ENCODE measurements at places on chromosomes 7 and 10. TPM values are rescaled to one million over a fixed set of nuclear protein-coding genes. Genes with fewer than 3 reads are reported as not detected.
A peak's percentile ranks its signal among the peaks of the same experiment; 100 is the strongest.

SLC16A9 gene
- 0.12 TPM for total RNA-seq

VSTM4 gene
- total RNA-seq = 0.15 TPM

DNA sequence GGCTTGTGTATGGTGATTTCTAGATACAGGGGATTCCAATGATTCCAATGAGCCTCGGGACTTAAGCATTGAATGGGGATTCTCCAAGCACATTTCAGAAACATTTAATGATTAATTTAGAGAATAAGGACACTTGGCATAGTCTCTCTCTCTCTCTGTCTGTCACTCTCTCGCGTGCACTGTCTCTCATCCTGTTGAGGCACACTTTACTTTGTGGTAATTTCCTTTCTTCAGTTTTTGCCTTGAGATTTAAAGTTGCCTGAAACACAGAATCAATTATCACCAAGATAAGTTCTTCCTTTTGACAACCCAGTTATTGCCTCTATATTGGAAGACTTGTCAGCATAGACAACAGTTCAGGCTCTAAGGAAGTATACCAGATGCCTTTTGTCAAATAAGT is 131.6 kb downstream of the ARID5B start:
- H3K27ac ChIP-seq = peak overlapping the region; percentile 21
- DNase-seq = no peak
- H3K4me1 ChIP-seq = peaks cover 84% of the 10 kb centered on the region
- H3K27me3 ChIP-seq = no peaks in the 10 kb centered on the region
- peaks cover 48% of the 10 kb centered on the region for H3K36me3 ChIP-seq
- H3K4me3 ChIP-seq = no peak overlapping the region

SPDYE2 gene
- 0.15 TPM for total RNA-seq

HMX2 gene
- not detected for total RNA-seq

- no peak overlapping the region for H3K27ac ChIP-seq
- no peak for DNase-seq
- H3K4me1 ChIP-seq = no peaks in the 10 kb centered on the region
Measured at GRCh38 chr7:137682596-137682995, 164.2 kb downstream of the DGKI start.

DNA sequence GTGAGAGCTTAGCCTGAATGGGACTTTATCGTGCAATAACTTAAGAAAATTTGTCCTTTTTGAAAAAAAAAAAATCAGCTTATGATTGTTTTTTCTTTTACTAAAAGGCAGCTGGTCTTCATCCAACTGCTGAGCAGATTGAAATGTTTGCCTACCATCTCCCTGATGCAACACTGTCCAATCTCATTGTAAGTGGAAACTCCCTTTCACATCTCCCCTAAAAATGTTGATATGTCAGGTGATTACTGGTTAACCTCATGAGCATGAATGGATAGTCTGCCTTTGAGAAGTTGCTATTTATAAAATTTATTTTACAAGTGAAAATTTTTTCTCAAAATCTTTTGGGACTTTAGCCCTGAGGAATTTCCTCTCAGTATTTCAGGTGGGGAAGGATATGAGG is 17.8 kb upstream of the HKDC1 start:
- peaks cover 48% of the 10 kb centered on the region for H3K36me3 ChIP-seq
- H3K27ac ChIP-seq = peak overlapping the region; percentile 80
- no peak for DNase-seq
- no peaks in the 10 kb centered on the region for H3K27me3 ChIP-seq
- H3K4me1 ChIP-seq = peaks cover 51% of the 10 kb centered on the region

MGMT gene
- 19.3 TPM for total RNA-seq

DNA sequence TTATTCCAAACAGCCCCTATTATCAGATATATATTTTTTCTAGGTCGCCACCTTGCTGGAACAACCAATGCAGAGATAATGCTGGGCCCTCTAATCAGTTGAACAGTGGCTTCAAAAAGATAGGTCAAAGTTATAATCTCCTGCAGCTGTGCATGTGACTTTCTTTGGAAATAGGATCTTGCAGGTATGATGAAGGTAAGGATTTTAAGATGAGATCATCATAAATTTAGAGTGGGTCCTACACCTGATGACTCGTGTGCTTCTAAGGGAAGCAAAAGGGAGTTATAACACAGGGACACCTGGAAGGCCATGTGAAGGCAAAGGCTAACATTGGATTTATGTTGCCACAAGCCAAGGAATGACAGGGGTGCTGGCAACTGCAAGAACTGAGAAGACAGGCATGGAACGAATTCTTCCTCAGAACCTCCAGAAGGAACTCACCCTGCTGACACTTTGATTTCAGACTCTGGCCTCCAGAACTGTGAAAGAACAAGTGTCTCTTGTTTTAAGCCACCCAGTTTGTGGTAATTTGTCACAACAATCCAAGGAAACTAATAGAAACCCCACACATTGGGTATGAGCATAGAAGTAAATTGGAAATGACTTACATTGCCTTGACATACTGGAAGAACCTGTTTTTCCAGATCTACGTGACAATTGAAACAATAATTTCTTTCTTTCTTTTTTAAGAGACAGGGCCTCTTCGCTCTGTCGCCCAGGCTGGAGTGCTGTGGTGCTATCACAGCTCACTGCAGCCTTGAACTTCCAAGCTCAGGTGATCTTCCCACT is 34.4 kb downstream of the CCDC71L start:
- no peak for DNase-seq
- H3K4me1 ChIP-seq = peaks cover 4% of the 10 kb centered on the region
- H3K27me3 ChIP-seq = no peaks in the 10 kb centered on the region
- no peak overlapping the region for H3K27ac ChIP-seq
- H3K36me3 ChIP-seq = no peaks in the 10 kb centered on the region
- no peak overlapping the region for H3K4me3 ChIP-seq

- DNase-seq = no peak
- H3K36me3 ChIP-seq = no peaks in the 10 kb centered on the region
- peaks cover 2% of the 10 kb centered on the region for H3K4me1 ChIP-seq
- H3K27ac ChIP-seq = no peak overlapping the region
- H3K27me3 ChIP-seq = peaks cover 36% of the 10 kb centered on the region
- H3K4me3 ChIP-seq = no peak overlapping the region
Measured at GRCh38 chr10:97179731-97180362, 5.9 kb downstream of the SLIT1 start.

DNA sequence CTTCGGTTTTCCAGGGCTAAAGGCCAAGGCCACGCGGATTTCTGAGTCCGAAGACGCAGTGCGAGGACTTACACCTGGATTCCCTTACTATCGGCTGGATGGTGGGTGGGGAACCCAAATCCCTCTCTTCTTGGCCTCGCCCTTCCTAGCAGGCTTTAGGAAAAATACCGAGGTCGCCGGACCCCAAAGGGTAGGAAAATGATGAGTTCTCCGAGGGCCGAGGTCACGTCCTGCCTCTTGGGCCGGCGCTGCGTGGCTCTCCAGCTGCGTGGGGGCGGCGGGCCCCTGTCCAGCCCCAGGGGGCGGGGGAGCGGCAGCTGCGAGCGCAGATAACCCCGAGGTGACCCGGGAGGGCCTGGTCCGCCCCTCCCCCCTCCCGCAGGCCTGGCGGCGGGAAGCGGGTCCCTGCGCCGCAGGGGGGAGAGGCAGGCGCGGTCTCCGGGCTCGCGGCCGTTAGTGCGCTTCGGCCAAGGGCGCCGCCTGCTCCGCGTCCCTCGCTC is 805 bp upstream of the HMX3 start:
- H3K4me3 ChIP-seq = peak overlapping the region; percentile 45
- peaks cover 4% of the 10 kb centered on the region for H3K36me3 ChIP-seq
- peaks cover 33% of the 10 kb centered on the region for H3K4me1 ChIP-seq
- peaks cover 77% of the 10 kb centered on the region for H3K27me3 ChIP-seq
- H3K27ac ChIP-seq = peak overlapping the region; percentile 82
- no peak for DNase-seq

MDFIC gene
- total RNA-seq = 75.4 TPM

- H3K27me3 ChIP-seq = peaks cover 42% of the 10 kb centered on the region
- no peaks in the 10 kb centered on the region for H3K36me3 ChIP-seq
- no peak overlapping the region for H3K4me3 ChIP-seq
- peaks cover 7% of the 10 kb centered on the region for H3K4me1 ChIP-seq
- H3K27ac ChIP-seq = no peak overlapping the region
- no peak for DNase-seq
Measured at GRCh38 chr7:11831156-11831735, 752 bp downstream of the THSD7A start.

GPR146 gene
- 13.8 TPM for total RNA-seq

LLCFC1 gene
- total RNA-seq = not detected

DNA sequence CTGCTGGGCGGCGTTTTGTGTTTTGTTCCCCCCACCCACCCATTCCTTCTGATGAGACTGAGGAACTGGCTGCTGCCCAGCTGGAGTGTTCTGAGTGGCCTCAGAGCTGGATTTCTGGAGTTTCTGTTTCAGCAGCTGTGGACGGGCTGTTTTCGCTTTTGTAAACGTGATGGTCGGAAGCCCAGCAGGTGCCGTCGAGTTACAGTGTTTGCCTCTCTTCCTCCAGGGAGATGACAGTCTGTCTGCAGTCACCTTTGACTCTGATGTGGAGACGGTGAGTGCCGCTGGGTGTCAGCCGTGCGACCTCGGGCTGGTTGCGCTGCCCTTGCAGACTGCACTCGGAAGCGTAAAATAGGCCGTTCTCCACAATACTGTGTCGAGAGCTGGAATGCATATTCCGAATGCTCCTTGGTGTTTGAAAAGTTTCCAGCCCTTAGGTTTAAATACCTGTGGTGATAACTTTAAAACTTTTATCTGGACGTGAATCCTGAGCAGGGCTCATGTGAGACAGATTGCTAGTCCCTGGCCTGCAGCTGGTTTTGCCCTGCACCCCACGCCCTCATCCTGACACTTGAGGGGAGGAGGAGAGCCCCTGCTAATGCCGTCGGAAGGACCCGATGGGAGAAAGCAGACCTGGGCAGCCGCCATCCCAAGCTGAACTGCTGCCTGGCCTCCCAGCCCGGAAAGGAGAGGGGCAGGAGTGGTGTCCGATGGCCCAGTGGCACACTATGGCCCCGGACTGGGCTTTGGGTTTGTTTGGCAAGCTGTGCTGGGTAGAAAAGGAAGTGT is 8.3 kb downstream of the IQCE start:
- H3K27me3 ChIP-seq = no peaks in the 10 kb centered on the region
- peaks cover 5% of the 10 kb centered on the region for H3K36me3 ChIP-seq
- peak; percentile 40 for DNase-seq
- peak overlapping the region; percentile 62 for H3K27ac ChIP-seq

GRCh38 chr10:116201011-116201410 is 72.0 kb downstream of the GFRA1 start:
- no peak overlapping the region for H3K27ac ChIP-seq
- H3K4me1 ChIP-seq = no peaks in the 10 kb centered on the region
- no peaks in the 10 kb centered on the region for H3K36me3 ChIP-seq
- H3K27me3 ChIP-seq = no peaks in the 10 kb centered on the region
- H3K4me3 ChIP-seq = no peak overlapping the region

DNA sequence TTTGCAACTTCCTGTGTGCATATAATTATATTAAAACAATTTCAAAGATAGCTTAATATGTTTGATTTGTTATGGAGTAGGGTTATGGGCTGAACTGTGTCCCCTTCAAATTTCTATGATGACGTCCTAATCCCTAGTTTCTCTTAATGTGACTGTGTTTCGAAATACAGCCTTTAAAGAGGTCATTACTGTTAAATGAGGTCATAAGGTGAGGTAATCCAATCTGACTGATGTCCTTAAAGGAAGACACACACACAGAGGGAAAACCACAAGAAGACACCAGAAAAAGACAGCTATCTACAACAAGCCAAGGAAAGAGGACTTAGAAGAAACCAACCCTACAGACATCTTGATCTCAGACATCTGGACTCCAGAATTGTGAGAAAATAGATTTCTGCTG is 407.4 kb downstream of the MAGI2 start:
- no peak overlapping the region for H3K4me3 ChIP-seq
- H3K4me1 ChIP-seq = no peaks in the 10 kb centered on the region
- no peaks in the 10 kb centered on the region for H3K36me3 ChIP-seq
- no peak overlapping the region for H3K27ac ChIP-seq
- no peaks in the 10 kb centered on the region for H3K27me3 ChIP-seq

NAT16 gene
- not detected for total RNA-seq

DNA sequence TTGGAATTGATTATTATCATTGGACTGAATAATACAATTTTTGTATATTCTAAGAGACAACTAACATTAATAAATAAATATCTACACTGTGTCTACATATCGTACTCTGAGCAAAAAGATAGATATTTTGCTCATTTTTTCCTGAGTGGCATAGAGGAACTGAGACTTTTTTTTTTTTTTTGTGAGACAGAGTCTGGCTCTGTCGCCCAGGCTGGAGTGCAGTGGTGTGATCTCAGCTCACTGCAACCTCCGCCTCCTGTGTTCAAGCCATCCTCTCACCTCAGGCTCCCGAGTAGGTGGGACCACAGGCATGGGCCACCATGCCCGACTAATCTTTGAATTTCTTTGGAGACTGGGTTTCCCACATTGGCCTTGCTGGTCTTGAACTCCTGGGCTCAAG is 14.0 kb downstream of the KMT2E start:
- H3K27me3 ChIP-seq = no peaks in the 10 kb centered on the region
- H3K27ac ChIP-seq = no peak overlapping the region
- H3K4me1 ChIP-seq = peaks cover 66% of the 10 kb centered on the region
- H3K4me3 ChIP-seq = no peak overlapping the region
- no peak for DNase-seq
- peaks cover 14% of the 10 kb centered on the region for H3K36me3 ChIP-seq

- H3K4me1 ChIP-seq = no peaks in the 10 kb centered on the region
- no peaks in the 10 kb centered on the region for H3K27me3 ChIP-seq
- no peak for DNase-seq
Measured at GRCh38 chr10:63595072-63595471, 73.9 kb downstream of the REEP3 start.

DNA sequence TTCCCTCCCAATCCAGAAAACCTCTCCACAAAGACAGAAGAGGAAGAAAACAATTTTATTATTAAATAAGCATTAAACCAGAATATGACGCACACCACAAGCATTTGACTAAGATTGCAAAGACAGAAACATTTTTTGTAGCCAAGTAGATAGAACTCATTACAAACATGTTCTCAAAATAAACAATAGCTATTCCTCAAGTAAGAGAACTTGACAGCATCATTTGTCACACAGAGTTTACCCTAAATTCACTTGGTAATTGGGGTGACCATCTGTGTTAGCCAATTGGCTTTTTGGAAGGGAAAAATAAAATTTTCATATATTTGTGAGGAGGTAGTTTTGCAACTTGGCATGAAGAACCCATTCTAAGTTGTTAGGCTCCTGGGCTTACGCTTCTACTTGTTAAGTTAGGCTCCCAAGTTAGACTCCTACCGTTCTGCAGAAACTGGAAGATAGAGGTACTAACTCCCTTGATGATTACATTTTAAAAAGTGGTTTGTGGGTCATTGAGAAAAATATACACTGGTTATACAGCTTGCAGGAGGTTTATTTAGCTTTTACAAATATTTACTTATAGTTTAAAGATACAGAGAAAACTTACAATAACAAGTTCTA is 618.6 kb upstream of the CNTNAP2 start:
- no peak overlapping the region for H3K4me3 ChIP-seq
- H3K27ac ChIP-seq = no peak overlapping the region
- DNase-seq = no peak
- H3K36me3 ChIP-seq = no peaks in the 10 kb centered on the region
- no peaks in the 10 kb centered on the region for H3K4me1 ChIP-seq
